Kidney tubule cell (primary cell): ENCODE measurements at places on chromosomes 11 and 22.
A peak's percentile ranks its signal among the peaks of the same experiment; 100 is the strongest.

GRCh38 chr11:32121012-32121411 lies 30.1 kb downstream of the RCN1 start:
- no peak for DNase-seq

- DNase-seq, result no peak
Measured at GRCh38 chr22:20203142-20203551, 52.3 kb upstream of the CCDC188 start.

GRCh38 chr11:132115454-132115853 lies 745.0 kb downstream of the NTM start:
- DNase-seq, result peak; percentile 42

- no peak for DNase-seq
Measured at GRCh38 chr22:43234264-43234988, 47.5 kb upstream of the TTLL12 start.

DNA sequence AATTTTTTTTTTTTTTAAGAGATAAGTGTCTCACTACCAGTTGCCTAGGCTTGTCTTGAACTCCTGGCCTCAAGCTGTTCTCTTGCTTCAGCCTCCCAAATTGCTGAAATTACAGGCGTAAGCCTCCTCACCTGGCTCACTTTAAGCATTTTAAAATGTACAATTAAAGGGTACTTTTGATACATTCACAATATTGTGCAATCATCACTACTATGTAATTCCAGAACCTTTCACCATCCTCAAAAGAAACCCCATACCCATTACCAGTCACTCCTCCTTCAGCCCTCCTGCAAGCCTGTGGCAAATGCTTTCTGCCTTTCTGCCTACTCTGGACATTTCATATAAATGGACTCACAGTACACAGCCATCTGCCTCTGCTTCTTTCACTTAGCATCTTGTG lies 34.5 kb upstream of the WT1 start:
- DNase-seq, result no peak

DNA sequence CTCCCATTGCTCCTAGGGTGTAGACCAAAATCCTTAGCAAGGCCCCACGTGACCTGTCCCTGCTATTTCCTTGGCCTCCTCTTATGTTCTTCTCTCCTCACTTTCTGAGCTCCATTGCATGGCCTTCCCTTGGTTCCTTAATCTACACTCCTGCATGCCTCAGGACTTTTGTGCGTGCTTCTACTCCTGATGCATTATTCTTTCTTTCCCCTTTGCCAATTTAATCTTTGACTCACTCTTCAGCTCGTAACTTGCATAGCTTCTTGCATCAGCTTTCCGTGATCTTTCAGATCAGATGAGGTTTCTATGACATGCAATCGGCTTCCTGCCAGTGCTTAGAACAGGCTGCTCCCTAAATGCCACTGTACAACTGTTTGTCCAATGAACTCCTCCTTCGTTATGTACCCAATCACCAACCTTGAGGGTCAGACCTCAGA lies 261.6 kb upstream of the CADM1 start:
- no peak for DNase-seq

DNA sequence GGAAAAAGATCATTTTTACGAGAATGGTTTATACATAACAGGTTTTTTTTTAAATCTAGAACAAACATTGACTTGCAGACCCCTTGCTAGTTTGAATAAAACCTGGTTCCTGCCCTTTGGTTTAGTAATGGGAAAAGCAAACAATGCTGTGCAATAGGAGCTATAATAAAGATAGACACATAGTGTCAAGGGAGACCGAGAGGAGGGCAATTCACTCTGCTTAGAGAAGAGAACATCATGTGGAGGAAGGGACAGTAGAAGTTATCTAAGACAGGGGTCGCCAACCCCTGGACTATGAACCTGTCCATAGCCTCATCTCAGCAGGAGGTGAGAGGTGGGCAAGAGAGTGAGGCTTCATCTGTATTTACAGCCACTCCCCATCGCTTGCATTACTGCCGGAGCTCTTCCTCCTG lies 7.0 kb upstream of the RDX start:
- DNase-seq, result no peak

DNA sequence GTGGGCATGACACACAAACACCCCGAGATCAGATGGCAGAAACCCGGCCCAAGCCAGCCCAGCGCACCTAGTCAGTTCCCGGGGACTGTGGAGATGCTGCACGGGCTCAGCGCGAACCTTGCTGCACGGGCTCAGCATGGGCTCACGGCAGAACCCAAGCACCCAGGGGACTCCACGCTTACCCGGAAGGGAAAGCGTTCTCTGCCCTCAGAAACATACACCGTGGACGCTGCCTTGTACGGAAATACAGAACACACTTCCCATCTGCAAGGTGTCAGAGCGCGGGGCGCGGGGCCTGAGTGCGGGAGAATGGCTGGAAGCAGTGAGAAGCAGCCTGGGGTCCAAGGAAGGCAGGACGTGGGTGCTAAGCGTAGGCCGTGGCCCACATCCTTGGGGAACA lies 319.9 kb downstream of the NTM start:
- no peak for DNase-seq

DNA sequence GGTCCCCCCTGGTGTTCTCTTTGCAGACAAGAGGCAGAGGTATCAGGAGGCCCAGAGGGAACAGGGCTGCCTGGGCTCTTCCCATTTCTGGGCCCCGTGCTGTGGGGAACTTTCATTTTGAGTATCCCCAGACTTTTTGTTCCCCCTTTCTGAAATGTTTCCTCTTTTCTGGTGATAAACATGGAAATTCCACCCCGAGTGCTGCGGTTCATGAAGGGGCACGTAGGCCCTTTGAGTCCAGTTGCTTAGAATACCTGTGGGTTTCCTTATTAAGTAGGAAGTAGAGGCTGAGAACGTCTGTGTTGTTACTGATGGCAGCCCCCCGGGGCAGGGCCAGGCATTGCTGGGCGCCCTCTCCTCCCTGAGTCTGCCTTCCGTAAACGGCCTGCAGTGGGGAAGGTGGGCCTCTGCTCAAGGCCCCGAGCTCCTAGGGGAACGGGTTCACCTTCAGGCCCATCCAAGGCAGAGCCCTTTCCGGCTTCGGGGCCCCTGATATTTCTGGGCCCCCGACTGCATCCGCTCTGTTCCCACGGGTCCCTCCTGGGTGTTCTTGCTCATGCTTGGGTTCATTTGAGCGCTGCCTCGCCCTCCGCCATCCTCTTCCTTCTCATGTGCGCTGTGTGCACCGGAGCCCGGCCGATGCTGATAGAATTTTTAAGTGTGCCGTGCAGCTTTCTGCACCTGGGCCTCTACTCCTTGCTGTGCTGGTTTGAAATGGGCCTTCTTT lies 12.0 kb downstream of the TBC1D22A start:
- DNase-seq, result no peak

GRCh38 chr11:71327156-71328085 lies 75.0 kb upstream of the SHANK2 start:
- DNase-seq, result no peak

GRCh38 chr11:65209711-65210360 lies 28.1 kb downstream of the CAPN1 start:
- DNase-seq, result no peak
